Left ventricle myocardium superior (tissue), 1 donor: ENCODE measurements at places on chromosomes 3 and 15. TPM values are rescaled to one million over a fixed set of nuclear protein-coding genes. Genes with fewer than 3 reads are reported as not detected.

Gene A4GNT
- total RNA-seq = not detected

Gene FRMD4B
- 14.0 TPM for total RNA-seq

Gene DNAH12
- total RNA-seq = 0.02 TPM

Gene CYP19A1
- total RNA-seq = 0.55 TPM

Gene CCR1
- total RNA-seq = 2.4 TPM

Gene PRR20G
- total RNA-seq = not detected

Gene MEF2A
- total RNA-seq = 160 TPM

Gene CD200R1L
- not detected for total RNA-seq

Gene RHOV
- not detected for total RNA-seq

Gene DALRD3
- 10.7 TPM for total RNA-seq

Gene GOLGA8J
- not detected for total RNA-seq

Gene EIF5A2
- 10.2 TPM for total RNA-seq

Gene TRPM1
- not detected for total RNA-seq

Gene ZIC4
- total RNA-seq = not detected

Gene TMEM45A
- total RNA-seq = 3.2 TPM

Gene FSIP1
- total RNA-seq = 1.0 TPM

Gene SCAANT1
- not detected for total RNA-seq

Gene GOLGA8M
- 1.4 TPM for total RNA-seq

Gene GOLGA6L7
- not detected for total RNA-seq

Gene ETFA
- total RNA-seq = 497 TPM

Gene P3H2
- 1.2 TPM for total RNA-seq

Gene CHRD
- 4.6 TPM for total RNA-seq

Gene EFCAB12
- not detected for total RNA-seq

Gene VGLL3
- 3.6 TPM for total RNA-seq

Gene AGTR1
- total RNA-seq = 2.2 TPM

Gene GOLGA6B
- not detected for total RNA-seq

Gene HTR3E
- not detected for total RNA-seq

Gene TM4SF1
- total RNA-seq = 112 TPM

Gene RASL12
- total RNA-seq = 18.9 TPM

Gene KY
- total RNA-seq = 20.6 TPM

Gene GOLGA6A
- total RNA-seq = not detected

Gene UBR1
- 21.3 TPM for total RNA-seq

Gene RYR3
- 0.02 TPM for total RNA-seq

Gene TMA7
- 262 TPM for total RNA-seq

Gene MST1R
- 2.3 TPM for total RNA-seq

Gene CERS3
- total RNA-seq = not detected

Gene TFG
- 116 TPM for total RNA-seq

Gene ZBTB20
- total RNA-seq = 57.5 TPM

Gene AZI2
- 41.4 TPM for total RNA-seq

Gene RTP4
- 1.0 TPM for total RNA-seq

Gene FRMD5
- 42.5 TPM for total RNA-seq

Gene NECTIN3
- total RNA-seq = 9.1 TPM

Gene CLDN18
- not detected for total RNA-seq

Gene NAALADL2
- 3.1 TPM for total RNA-seq

Gene SAMD7
- total RNA-seq = not detected

Gene SPINK8
- not detected for total RNA-seq

Gene CEP70
- total RNA-seq = 22.6 TPM

Gene GPR160
- 1.0 TPM for total RNA-seq

Gene CPOX
- total RNA-seq = 12.1 TPM

Gene TGM4
- not detected for total RNA-seq

Gene RBP2
- not detected for total RNA-seq

Gene CSPG4
- 5.2 TPM for total RNA-seq

Gene C3orf70
- total RNA-seq = 1.4 TPM

Gene PHLDB2
- 128 TPM for total RNA-seq

Gene LDHAL6B
- total RNA-seq = not detected

Gene STRIT1
- total RNA-seq = 0.79 TPM
